ENCODE measurements at places on chromosomes 4 and X. TPM values are rescaled to one million over a fixed set of nuclear protein-coding genes. Genes with fewer than 3 reads are reported as not detected.

MAGEA3 gene
- total RNA-seq = not detected

DNA sequence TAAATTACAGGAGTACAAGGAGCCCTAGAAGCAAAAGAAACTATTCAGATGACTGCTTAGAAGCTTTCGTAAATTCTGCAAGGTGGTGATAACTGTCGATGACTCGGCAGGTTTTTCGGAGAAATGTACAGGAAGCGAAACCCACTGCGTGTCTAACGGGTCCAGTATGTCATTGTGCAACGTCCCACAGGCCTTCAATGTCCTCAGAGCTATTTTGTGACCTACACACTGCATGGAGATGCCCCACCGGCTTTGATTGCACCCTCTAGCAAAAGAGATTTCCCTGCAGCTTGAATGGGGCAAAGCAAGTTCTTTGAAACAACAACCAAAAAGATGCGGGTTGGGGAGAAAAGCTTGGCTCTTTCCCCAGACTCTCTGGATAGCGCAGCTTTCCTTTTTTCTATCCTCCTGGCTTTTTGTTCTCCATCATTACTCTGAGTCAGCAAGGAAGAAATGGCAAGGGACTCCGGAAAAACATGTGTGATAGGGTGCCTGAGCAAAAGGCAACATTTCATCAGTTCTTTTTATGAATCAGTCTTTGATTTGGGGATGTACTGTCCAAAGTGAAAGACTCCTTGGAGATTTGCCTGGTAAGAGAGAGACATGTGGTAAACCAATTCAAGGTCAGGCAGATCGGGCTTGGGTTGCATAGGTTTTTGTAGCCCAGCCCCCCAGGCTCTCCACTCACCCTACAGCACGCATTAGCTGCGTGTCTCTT lies 112.0 kb upstream of the TBL1X start:
- no peak for DNase-seq

DNA sequence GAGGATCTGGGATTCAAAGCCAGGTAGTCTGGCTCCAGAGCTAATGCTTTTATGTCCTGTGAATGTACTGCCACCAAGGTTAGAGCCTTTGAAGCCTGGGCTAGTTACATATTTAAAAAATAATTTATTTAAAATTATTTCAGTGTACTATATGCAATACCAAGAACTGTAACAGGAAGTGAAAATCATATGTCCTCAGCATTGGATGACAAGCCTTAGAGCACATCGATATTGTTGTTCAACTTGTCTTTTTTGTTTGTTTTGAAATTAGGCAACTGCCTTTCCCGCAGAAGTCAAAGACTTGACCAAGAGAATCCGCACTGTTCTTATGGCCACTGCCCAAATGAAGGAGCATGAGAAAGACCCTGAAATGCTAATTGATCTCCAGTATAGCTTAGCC lies 73.1 kb upstream of the IL13RA1 start:
- DNase-seq = no peak

GRCh38 chrX:41142130-41142910 lies 57.1 kb downstream of the USP9X start:
- no peak for DNase-seq
